ENCODE measurements at places on chromosomes 5 and 9. TPM values are rescaled to one million over a fixed set of nuclear protein-coding genes. Genes with fewer than 3 reads are reported as not detected.

- H3K27ac ChIP-seq, result no peak overlapping the region
- H3K4me1 ChIP-seq, result no peaks in the 10 kb centered on the region
- peaks cover 15% of the 10 kb centered on the region for H3K27me3 ChIP-seq
Measured at GRCh38 chr5:146410272-146410671, 36.9 kb upstream of the TCERG1 start.

- H3K27me3 ChIP-seq, result peaks cover 8% of the 10 kb centered on the region
- H3K36me3 ChIP-seq, result no peaks in the 10 kb centered on the region
- H3K27ac ChIP-seq, result no peak overlapping the region
- no peaks in the 10 kb centered on the region for H3K4me1 ChIP-seq
- no peak overlapping the region for H3K4me3 ChIP-seq
Measured at GRCh38 chr5:82694711-82695285, 382.4 kb downstream of the TMEM167A start.

GRCh38 chr9:9924376-9924775 is 688.4 kb downstream of the PTPRD start:
- H3K4me1 ChIP-seq, result peaks cover 5% of the 10 kb centered on the region
- H3K4me3 ChIP-seq, result peak overlapping the region; percentile 16
- no peaks in the 10 kb centered on the region for H3K27me3 ChIP-seq
- H3K27ac ChIP-seq, result peak overlapping the region; percentile 72
- H3K36me3 ChIP-seq, result no peaks in the 10 kb centered on the region

- H3K4me3 ChIP-seq, result no peak overlapping the region
- DNase-seq, result no peak
- H3K36me3 ChIP-seq, result no peaks in the 10 kb centered on the region
- H3K27ac ChIP-seq, result no peak overlapping the region
- H3K27me3 ChIP-seq, result no peaks in the 10 kb centered on the region
- no peaks in the 10 kb centered on the region for H3K4me1 ChIP-seq
Measured at GRCh38 chr5:123937230-123937629, 425.3 kb downstream of the CSNK1G3 start.

- H3K27me3 ChIP-seq, result no peaks in the 10 kb centered on the region
- H3K4me1 ChIP-seq, result peaks cover 22% of the 10 kb centered on the region
- no peak overlapping the region for H3K27ac ChIP-seq
Measured at GRCh38 chr5:66839636-66840185, 243.5 kb downstream of the MAST4 start.

- peaks cover 5% of the 10 kb centered on the region for H3K27me3 ChIP-seq
- peak within 1 kb of the TSS; percentile 95 for H3K27ac ChIP-seq
- DNase-seq, result peak; percentile 90
- no peaks in the 10 kb centered on the region for H3K36me3 ChIP-seq
- peak within 1 kb of the TSS; percentile 99 for H3K4me3 ChIP-seq
Measured at GRCh38 chr5:98773464-98774191, at the start of gene RGMB. RGMB (plus strand) TSS chr5:98773663; CDS start chr5:98774071, 408 bp downstream.

GRCh38 chr9:5799314-5799713 is 33.6 kb downstream of the ERMP1 start:
- no peak for DNase-seq
- peaks cover 13% of the 10 kb centered on the region for H3K4me1 ChIP-seq

DNA sequence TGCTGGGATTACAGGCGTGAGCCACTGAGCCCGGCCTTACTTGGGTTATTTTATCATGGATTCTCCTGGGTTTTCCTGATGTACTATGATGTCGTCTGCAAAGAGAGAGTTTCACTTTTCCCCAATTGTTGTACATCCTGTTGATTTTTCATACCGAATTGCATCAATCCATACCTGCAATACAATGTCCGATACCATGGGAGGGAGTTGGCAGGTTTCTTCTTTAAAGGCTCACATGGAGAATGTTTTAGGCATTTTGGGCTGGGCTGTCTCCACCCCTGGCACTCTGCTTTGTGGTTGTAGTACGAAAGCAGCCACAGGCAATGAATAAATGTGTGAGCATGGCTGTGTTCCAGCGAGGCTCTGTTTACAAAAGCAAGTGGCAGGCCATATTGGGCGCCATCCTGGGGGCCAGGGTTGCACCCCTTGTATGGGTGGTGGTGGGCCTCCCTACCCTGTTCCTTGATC is 35.1 kb upstream of the EXOC3 start:
- H3K4me1 ChIP-seq, result no peaks in the 10 kb centered on the region
- H3K36me3 ChIP-seq, result no peaks in the 10 kb centered on the region
- no peak for DNase-seq

GRCh38 chr5:100779669-100780375 is 123.3 kb downstream of the ST8SIA4 start:
- peak overlapping the region; percentile 89 for H3K27ac ChIP-seq
- peaks cover 18% of the 10 kb centered on the region for H3K4me1 ChIP-seq
- peaks cover 5% of the 10 kb centered on the region for H3K36me3 ChIP-seq

DNA sequence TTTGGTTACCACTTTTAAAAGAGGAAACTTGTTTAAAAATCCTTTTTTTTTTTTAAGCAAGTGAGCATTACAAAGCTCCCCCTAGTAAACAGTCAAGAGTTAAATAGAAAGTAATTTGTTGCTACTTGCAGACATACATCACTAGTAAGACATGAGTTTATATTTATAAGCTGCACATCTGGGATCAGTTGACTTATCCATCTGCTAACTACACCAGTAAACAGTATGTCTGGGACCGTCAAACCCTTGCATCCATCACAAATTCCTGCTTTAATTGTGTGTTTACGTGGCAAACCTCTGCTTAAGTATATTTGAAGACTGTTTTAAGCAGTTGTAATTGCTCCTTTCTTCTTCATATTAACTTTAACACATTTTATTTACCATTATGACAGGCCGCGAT is 146.8 kb downstream of the EBF1 start:
- DNase-seq, result no peak
- H3K36me3 ChIP-seq, result no peaks in the 10 kb centered on the region
- H3K4me3 ChIP-seq, result no peak overlapping the region
- H3K4me1 ChIP-seq, result peaks cover 1% of the 10 kb centered on the region
- peaks cover 19% of the 10 kb centered on the region for H3K27me3 ChIP-seq

DNA sequence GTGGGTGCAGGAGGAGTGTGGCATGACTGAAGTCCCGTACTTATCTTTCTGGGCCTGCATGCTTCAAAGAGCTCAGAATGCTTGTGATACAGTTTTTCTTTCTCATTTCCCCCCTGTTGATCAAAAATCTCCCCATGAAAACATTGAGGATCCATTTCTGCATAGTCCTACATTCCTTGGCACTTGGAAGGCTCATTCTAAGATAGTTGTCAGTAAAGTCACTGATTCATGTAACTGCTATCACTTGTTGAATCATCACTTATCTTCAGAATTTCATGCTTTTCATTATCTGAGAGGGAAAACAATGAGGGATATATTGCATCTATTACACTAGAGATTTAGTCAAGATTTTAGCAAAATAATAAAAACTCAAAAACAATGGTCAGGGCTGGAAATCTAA is 1953.1 kb upstream of the CDH6 start:
- H3K36me3 ChIP-seq, result no peaks in the 10 kb centered on the region
- H3K4me1 ChIP-seq, result no peaks in the 10 kb centered on the region
- H3K27me3 ChIP-seq, result no peaks in the 10 kb centered on the region
- no peak overlapping the region for H3K27ac ChIP-seq
- no peak for DNase-seq
- no peak overlapping the region for H3K4me3 ChIP-seq

- H3K27ac ChIP-seq, result no peak overlapping the region
- peaks cover 20% of the 10 kb centered on the region for H3K27me3 ChIP-seq
- peaks cover 4% of the 10 kb centered on the region for H3K36me3 ChIP-seq
- peaks cover 5% of the 10 kb centered on the region for H3K4me1 ChIP-seq
- no peak for DNase-seq
- H3K4me3 ChIP-seq, result no peak overlapping the region
Measured at GRCh38 chr5:177997846-177998245, 1.8 kb upstream of the PROP1 start.

DNA sequence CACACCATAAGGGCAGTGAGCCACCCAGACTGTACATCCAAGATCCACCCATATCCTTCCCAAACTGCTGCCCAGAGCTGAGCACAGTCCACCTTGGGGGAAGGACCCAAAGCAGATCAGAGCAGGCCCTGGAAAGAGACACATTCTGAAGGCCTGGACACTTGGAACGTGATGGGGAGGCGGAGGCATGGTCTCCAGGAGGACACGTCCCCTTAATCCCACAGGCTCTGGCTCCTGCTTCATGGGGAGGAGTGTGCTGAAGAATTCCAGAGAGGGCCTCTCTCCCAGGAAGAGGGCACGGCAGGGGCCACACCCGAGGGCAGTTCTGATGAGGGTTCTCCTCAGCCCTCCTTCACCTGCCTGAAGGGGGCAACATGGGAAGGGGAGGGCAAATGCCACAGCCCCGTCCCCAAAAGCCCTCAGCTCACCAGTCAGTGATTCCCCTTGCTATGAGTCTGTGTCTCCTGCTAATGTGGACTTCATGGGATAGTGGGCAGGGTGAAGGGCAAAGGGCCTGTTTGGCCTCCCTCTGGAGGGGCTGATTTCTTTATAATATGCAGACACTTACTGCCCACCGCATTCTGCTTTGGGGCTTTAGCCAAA is 276.8 kb downstream of the ENC1 start:
- no peaks in the 10 kb centered on the region for H3K4me1 ChIP-seq
- no peak overlapping the region for H3K27ac ChIP-seq
- peaks cover 4% of the 10 kb centered on the region for H3K27me3 ChIP-seq
- no peak overlapping the region for H3K4me3 ChIP-seq

DNA sequence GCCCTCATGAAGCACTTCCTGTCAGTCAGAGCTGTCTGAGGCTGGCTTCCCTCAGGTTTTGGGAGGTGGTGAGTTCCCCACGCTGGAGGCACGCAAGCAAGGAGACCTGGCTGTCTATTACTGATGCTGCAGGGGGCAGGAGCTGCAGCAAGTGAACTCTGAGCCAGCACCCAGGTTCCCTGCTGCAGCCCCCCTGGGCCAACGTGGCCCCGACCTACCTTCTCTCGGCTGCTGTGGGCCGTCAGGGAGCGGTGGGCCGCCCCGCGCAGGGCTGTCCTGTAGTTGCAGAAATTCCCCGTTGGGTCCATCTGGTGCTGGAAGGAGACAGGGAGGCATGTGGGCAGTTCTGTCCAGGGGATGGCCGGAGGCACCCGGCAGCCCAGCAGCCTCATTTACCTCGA is 46.8 kb upstream of the RNF130 start:
- H3K4me3 ChIP-seq, result no peak overlapping the region
- DNase-seq, result no peak
- no peak overlapping the region for H3K27ac ChIP-seq

DNA sequence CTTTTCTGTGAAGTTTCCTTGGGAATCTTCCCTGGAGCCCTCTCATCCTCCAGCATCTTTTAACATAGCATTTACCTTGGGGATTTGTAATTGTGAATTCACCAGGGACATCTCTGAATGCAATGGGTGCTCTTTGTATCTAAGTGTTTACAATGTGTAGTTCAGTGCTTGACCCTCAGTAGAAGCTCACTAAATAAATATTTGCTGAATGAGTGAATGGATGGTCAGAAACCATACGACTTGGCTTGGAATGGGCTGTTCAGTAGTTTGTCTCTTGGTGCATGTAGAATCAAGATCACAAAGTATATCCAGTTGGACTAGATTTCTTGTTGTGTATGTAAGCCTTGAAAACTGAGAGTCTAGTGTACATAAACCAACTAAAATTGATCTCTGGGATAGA is 81.8 kb upstream of the MEF2C start:
- H3K27me3 ChIP-seq, result no peaks in the 10 kb centered on the region
- no peak overlapping the region for H3K4me3 ChIP-seq
- no peaks in the 10 kb centered on the region for H3K36me3 ChIP-seq
- DNase-seq, result no peak
- H3K27ac ChIP-seq, result no peak overlapping the region
- H3K4me1 ChIP-seq, result no peaks in the 10 kb centered on the region

DNA sequence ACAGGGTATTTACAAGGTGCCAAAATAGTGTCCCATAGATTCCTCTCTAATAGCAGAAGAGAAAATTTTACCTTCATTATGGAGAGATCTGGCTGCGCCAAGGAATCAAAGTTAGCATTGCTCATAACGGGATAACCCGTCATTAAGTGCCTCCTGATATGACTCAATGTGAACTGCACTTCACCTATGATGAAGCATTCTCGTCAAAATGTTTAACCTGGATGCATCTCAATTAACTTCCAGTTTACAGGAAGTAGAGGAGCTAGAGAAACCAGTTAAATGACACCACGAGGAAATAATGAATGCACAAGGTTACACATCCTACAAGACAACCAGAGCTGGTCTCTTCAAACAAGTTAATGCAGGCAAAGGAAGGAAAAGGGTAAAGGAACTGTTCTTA is 17.2 kb downstream of the FBXW11 start:
- peak overlapping the region; percentile 56 for H3K27ac ChIP-seq
- H3K4me3 ChIP-seq, result peak overlapping the region; percentile 63
- peaks cover 4% of the 10 kb centered on the region for H3K36me3 ChIP-seq
- H3K27me3 ChIP-seq, result no peaks in the 10 kb centered on the region
- H3K4me1 ChIP-seq, result peaks cover 37% of the 10 kb centered on the region

DNA sequence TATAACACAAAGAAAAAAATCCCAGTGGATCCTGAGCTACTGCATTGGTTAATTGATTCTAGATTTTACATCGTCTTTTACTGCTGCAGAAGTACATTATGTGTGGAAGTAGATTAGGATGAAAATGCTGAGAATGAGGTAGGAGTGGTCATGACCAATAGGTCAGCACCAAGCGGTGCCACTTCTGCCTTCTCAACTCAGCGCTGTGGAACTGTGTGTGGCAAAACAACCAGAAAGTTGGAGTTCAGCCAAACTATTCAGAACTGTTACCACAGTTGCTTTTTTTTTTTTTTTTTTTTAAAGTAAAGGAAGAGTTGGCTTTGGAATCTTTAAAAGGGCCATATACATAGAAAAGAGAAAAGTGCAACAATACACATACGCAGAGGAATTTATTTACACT is 24.2 kb downstream of the POU5F2 start:
- no peak overlapping the region for H3K4me3 ChIP-seq
- H3K36me3 ChIP-seq, result peaks cover 4% of the 10 kb centered on the region
- H3K27ac ChIP-seq, result no peak overlapping the region
- H3K4me1 ChIP-seq, result peaks cover 13% of the 10 kb centered on the region

DNA sequence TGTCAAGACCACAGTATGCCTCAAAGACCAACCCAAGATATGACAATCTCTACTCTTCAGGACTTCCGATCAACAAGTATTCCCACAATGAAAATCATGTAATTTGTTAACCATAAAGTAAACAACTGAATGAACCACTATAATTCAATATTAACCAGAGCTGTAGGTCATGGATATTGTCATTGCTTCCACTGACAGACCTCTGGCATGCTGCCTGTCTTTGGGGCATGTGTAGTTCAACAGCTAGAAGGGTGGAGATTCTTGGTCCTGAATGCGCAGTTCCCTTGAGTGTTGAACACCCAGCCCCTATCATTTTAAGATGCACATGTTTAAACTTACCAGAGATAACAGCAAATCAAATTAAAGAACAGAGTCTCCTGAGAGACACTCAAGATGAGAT is 283.0 kb downstream of the CEMIP2 start:
- no peak overlapping the region for H3K4me3 ChIP-seq
- no peak overlapping the region for H3K27ac ChIP-seq
- H3K36me3 ChIP-seq, result no peaks in the 10 kb centered on the region
- peaks cover 40% of the 10 kb centered on the region for H3K27me3 ChIP-seq

- no peaks in the 10 kb centered on the region for H3K36me3 ChIP-seq
- H3K4me1 ChIP-seq, result no peaks in the 10 kb centered on the region
- no peak overlapping the region for H3K27ac ChIP-seq
- peaks cover 4% of the 10 kb centered on the region for H3K27me3 ChIP-seq
- H3K4me3 ChIP-seq, result no peak overlapping the region
Measured at GRCh38 chr5:174159327-174160114, 114.0 kb downstream of the NSG2 start.

The DRD1 gene
- not detected for total RNA-seq

The FOXD4L5 gene
- not detected for total RNA-seq

The PPP3R2 gene
- not detected for total RNA-seq

The GPR21 gene
- total RNA-seq, result not detected

The EXOSC3 gene
- 26.2 TPM for total RNA-seq

The ZNF354C gene
- total RNA-seq, result 3.6 TPM

Measured in T-helper 17 cell (primary cell).